ENCODE measurements at places on chromosomes 11 and 22.

DNA sequence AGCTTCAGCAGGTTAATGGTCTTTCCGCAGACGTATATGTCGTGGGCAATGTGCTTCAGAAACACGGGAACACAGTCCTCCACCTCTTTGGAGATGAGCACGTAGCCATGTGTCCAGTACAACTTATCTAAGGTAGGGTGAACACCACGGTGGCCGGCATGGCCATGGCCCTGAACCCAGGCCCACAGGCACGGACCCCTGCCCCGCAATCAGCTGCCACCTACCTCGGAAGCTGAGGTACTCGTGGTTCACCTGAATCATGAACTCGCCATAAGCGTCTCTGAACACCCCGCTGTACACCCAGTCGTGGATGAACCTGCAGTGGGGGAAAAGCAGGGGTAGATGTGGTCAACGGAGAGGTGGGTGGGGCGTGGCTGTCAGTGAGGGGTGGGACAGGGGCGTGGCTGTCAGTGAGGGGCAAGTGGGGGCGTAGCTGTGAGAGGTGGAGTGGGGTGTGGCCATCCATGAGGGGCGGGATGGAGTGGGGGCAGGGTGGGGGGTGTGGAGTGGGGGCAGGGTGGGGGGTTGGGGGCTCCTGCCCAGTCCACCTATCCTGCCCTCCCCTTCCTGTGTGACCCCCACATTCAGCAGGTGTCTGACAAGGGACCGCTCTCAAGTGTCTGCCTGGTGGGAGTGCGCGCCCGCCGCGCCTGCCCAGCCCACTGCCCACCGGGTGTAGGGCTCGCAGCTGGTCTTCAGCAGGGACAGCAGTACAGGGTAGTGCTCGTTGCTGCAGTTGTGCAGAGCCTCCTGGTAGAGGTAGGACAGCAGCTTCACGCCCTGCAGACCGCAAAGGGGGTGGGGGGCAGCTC lies 18.6 kb downstream of the TUBGCP6 start:
- no peak for DNase-seq

DNA sequence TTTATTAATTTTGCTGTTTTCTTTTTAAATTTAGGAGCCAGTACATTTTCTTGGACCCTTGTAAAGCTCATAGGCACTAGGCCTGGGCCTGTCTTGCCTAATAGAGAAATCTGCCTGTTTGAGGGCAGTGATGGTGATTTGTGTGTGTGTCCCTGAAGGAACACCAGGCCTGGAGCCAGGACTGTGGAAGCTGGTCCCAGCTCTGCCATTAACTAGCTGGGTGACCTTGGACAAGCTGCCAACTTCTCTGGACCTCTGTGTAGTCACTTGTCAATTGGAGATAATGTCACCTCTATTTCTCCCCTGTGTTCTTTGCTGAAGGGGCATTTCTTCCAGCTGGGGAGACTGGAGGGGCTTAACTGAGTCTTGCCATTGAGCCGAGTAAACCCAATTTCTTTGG lies 16.0 kb upstream of the FTH1 start:
- no peak for DNase-seq

DNA sequence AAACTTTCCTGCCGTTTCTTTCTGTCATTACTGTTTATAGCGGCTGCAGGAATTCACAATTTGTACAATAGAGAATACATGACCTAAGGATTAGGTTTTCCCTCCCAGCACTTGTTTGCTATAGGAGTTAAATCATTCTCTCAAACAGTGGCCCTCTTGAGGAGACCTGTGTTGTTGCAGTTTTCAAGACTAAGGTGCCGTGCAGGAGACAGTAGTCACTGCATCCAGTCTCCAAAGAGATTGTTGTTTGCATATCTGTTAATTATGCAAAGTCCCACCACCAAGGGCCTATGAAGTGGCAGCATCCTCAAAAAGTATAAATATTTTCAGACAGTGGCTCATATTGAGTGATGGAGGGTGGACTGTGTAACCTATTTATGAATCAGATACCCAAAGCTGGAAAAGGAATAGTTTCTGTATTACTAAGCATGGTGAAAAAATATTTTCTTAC lies 2.3 kb downstream of the PRSS23 start:
- DNase-seq: peak; percentile 13

DNA sequence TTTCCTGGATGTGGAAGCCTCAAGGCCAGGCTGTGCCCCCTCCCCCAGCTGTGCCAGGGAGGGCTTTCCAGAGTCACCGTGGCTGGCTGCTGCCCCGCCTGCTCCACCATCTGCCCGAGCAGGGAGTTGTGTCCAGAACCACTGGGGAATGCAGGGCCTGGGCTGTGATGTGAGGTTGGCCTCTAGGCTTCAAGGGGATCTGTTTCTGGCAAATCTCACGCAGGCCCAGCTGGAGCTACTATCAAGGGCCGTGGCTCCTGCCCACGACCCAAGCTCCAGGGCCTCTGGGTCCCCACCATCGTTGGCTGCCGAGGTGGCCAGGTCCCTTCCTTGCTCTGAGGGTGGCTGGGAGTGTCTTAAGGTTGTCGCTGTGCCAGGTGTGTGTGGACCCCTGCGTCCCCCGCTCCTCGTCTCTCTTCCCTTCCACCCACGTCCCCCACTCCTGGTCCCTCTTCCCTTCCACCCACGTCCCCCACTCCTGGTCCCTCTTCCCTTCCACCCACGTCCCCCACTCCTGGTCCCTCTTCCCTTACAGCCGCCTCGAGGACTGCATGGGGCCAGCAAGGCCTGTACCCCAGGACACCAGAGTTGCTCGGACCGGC lies 6.1 kb downstream of the BRSK2 start:
- no peak for DNase-seq

GRCh38 chr11:112770487-112770886 lies 190.7 kb upstream of the NCAM1 start:
- DNase-seq: no peak
